ENCODE measurements at places on chromosomes 1 and 21.

DNA sequence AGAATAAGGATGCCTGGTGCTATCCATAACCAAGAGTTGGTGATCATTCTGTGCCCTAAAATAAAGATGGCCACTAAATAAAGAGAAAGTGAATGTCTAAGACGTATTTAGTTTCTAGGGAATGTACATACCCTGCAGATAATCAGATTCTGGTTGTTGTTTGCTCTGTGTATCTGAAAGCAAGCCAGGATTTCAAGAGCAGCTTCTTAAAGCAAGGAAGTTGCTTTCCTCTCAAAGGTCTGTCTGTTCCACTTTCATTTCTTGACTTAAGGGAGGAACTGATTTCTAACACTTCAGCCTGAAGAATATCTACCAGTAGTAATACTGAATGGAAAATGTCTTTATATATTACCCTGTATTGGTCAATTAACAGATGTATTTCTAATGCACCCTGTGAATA, 88.8 kb downstream of the KIF1B start:
- no peak for DNase-seq

GRCh38 chr1:162625679-162626078, 6.6 kb upstream of the DDR2 start:
- no peak for DNase-seq

- peak; percentile 62 for DNase-seq
Measured at GRCh38 chr1:53860967-53861411, 22.9 kb upstream of the NDC1 start.

- DNase-seq = no peak
Measured at GRCh38 chr1:48676822-48677221, 99.9 kb downstream of the BEND5 start.

GRCh38 chr1:3903141-3904005, 3.3 kb upstream of the C1orf174 start:
- DNase-seq = peak; percentile 8

DNA sequence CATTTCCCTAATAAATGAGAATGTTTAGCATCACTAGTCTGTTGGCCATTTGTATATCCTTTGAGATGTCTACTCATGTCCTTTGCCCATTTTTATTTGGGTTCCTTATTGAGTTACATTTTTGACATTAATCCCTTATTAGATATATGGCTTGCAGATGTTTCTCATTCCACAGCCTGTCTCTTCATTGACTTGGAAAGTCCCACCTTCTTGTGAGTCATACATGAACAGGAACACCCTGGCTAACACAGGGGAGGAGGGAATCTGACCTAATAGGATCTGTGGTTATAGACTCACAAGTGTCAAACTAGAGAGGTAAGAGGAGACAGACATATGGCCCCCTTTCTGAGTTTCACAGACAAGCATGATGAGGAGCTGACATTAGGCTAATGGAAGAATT, 11.5 kb downstream of the ZP4 start:
- DNase-seq = no peak

DNA sequence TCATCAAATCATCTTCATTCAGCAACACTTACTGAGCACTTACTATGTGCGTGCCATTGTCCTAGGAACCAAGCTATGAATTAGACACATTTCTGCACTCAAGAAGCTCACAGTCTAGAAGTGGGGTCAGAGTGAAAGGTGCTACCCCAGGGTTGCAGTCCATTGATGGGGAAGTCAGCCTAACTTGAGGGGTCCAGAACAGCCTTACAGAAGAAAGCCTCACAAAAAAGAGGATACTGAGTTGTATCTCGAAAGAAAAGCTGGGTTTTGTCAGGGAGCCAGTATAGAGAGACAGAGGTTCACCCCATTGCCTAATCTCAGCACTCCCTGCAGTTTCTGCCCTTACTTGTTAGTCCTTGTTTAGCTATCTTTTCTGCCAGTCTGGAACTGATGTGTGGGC, 153.1 kb upstream of the JUN start:
- DNase-seq = no peak

- no peak for DNase-seq
Measured at GRCh38 chr1:180936110-180937011, 23.7 kb downstream of the KIAA1614 start.

GRCh38 chr1:73587080-73587479, 610.9 kb downstream of the LRRIQ3 start:
- no peak for DNase-seq

DNA sequence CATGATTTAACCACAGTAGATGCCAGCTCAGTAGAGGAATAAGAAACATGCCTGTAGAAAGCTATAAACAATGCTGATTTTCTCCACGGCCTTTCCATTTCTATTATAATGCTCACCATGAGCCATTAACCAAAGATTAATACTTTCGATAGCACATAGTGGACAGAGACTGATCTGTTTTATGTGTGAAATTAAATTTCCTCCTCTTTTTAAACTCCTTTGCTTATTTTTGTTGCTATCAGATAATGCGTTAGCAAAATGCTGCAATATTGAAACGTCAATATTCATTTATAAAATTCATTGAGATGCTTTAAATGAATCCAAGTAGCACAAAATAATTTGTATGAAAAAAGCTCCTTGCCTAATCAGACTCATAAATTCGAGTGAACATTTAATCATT, 1807.9 kb downstream of the MRPL39 start:
- no peak for DNase-seq

- no peak for DNase-seq
Measured at GRCh38 chr1:208513799-208514198, 269.6 kb upstream of the PLXNA2 start.

DNA sequence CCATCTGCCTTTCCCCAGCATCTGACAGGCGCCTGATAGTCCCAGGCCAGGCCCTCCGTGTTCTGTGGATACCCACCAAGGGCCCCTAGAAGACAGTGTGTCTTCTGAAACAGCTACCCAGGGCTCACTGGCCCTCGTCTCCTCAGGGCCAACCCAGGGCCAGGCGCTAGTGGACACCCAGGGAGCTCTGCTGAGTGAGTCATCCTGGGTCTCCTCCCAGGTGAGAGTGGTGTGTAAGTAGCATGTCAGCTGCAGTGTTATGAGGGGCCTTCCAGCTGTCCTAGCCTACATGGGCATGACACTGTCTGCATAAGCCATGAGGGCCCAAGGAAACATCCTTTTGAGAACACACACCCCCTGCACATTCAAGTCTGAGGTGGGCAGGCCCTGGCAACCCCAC, 36.7 kb downstream of the CHD5 start:
- no peak for DNase-seq

- DNase-seq = no peak
Measured at GRCh38 chr1:91760512-91760911, 125.4 kb downstream of the TGFBR3 start.

DNA sequence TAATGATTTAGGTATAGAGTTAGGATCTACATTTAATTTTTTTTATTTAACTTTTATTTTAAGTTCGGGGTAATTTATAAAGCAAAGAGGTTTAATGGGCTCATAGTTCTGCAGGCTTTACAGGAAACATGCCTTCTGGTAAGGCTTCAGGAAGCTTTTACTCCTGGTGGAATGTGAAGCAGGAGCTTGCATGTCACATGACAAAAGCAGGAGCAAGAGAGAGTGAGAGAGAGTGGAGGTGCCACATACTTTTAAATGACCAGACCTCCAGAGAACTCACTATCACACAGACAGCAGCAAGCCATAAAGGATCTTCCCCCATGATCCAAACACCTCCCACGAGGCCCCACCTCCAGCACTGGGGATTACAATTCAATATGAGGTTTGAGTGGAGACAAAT, 17.6 kb upstream of the GBP2 start:
- no peak for DNase-seq

DNA sequence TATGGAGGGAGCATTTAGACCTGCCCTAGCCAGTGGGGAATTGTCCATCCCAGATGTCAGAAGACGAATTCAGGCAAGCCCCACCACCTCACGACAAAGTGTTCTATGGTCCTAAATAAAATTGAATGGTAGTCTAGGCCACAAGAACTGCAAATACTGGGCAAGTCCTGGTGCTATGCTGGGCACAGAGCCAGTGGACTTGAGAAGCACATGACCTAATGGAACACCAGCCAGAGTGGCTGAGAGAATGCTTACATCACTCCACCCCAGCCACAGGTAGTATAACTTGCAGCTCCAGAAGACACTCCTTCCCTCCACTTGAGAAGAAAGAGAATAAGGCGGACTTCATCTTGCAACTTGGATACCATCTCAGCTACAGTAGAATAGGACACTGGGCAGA, 567.3 kb upstream of the CXADR start:
- no peak for DNase-seq

DNA sequence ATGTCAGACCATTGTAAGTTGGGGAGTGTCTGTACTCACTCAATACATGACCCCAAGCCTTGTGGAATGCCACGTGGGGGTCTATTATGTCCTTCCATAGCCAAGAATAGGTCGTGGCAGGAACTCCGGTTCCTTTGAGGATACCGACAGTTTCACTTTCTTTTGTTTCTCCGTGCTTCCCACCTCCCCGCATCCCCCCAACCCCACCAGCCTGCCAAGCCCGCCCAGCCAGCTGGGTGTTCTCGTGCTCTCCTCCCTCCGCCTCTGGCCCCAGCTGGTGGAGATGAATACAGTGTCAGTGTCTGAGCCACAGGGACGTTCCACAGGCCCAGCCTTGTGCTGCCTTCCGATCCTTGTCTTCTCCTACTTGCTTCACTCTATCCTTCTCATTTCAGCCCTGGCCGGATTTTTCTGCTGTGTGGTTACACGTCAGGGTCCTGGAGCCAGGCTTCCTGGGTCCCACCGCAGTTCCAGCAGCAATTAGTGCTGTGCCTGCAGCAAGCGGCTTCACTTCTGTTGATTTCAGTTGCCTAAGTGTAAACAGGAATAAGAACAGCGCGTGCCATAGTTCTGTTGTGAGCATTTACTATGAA, 4.1 kb upstream of the AGTRAP start:
- DNase-seq = no peak

- no peak for DNase-seq
Measured at GRCh38 chr1:14600405-14601112, 2.1 kb downstream of the KAZN start.

GRCh38 chr1:222525951-222526350, 22.0 kb downstream of the HHIPL2 start:
- DNase-seq = no peak

- DNase-seq = no peak
Measured at GRCh38 chr1:230157420-230158390, 90.7 kb downstream of the GALNT2 start.

DNA sequence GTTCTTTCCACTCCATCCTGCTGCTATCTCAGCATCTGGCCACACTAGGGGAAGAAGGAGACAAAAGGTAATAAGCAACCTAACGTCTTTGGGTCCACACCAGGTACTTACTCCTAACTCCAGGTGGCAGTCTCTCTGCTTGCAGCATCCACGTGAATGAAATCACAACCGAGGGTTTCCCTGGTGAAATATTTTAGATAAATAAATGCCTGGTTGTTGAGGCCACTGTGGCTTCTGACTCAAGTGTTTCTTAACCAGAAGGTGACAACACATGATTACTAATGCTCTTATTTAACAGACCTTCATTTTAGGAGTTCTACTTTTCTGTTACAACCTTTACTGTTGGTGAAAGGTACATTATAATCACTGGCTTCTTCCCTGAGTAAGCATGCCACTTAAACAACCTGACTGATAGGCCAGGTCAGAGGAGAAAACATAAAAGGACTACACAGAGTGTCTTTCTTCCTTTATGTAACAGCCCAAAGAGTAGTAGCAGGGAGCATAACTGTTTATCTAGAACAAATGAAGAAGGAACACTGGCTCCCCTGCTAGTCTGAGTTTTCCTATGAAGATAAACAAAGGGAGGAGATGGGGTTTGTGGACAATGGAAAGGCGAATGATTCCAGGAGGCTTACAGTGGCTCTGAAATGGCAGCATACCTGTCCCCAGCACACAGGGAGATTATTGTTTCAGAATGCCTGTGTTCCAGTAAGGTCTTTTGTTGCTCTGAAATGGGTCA, 59.9 kb downstream of the SYT6 start:
- no peak for DNase-seq

DNA sequence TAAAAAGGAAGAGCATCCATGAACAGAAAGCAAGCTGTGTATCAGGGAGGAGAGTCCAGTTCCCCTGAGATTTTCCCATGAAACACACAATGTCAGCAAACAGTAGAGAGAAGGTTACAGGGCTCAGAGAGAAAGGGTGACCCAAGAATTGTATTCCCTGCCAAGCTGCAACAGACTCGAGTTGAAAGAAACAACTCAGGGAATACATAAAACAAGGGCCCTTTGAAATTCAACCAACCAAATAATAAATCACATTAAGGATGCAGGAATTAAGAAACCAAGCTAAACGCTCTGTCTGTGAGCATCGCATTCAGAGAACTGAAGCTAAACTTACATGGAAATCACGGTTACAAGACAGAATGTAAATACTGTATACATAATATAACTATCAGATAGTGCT, 20.2 kb downstream of the S100A16 start:
- DNase-seq = no peak

DNA sequence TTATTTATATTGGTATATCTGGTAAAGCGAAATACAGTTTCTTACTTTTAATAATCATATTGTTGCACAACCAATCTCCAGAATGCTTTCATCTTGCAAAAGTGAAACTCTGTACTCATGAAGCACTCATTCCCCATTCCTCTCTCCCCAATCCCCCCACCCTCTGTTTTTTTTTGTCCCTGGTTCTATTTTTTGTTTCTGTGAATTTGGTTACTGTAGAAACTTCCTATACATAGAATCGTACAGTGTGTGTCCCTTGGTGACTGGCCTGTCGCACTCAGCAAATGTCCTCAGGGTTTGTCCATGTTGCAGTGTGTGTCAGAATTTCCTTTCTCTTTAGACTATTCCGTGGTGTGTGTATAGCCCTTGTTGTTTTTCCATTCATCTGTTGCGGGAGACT, 7.9 kb upstream of the NLRP3 start:
- DNase-seq = peak; percentile 14

GRCh38 chr1:234175363-234175762, 197.9 kb upstream of the COA6 start:
- DNase-seq = no peak

DNA sequence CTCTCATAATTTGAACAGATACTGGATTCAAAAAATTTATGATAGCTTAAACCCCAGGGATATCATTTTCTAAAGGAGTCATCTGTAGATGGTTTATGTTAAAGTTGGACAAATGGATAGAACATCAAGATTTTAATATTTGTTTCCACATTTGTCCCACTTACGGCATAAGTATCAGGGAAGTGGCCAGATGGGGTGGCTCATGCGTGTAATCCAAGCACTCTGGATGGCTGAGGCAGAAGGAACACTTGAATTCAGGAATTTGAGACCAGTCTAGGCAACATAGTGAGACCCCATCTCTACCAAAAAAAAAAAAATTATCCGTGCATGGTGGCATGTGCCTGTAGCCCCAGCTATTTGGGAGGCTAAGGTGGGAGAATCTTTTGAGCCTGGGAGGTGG, 229.1 kb downstream of the GPR52 start:
- no peak for DNase-seq

DNA sequence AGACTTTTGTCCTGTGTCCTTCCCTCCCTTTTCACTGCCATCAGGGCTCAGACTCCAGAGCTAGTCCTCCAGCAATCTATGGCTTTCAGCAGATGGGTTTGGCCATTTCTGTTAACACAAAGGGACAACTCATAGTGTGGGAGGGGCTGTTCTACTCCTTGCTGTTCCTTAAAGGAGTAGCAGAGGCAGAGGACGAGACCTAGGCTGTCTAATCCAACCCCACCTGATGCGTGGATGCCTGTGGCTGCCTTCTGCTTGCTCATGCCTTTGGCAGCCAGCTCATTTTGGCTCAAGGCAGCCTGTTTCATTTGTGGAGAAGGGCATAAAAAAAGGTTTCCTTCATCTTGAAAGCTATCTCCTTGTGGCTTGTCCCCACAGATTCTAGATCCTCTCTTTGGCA, 27.0 kb downstream of the MFSD2A start:
- DNase-seq = no peak

- DNase-seq = no peak
Measured at GRCh38 chr1:163069142-163069541, at the start of gene RGS4. Gene RGS4, plus strand, starts transcription at chr1:163069361. Its CDS starts 124 bp downstream, at chr1:163069485.

GRCh38 chr1:155266553-155266952, 4.4 kb upstream of the SCAMP3 start:
- no peak for DNase-seq
